Liver (tissue), 10 donors: ENCODE measurements at places on chromosomes 13 and 19. TPM values are rescaled to one million over a fixed set of nuclear protein-coding genes. Genes with fewer than 3 reads are reported as not detected.

- no peaks in the 10 kb centered on the region for H3K27me3 ChIP-seq
- no peak within 1 kb of the TSS for H3K4me3 ChIP-seq
- no peaks in the 10 kb centered on the region for H3K4me1 ChIP-seq
These were observed at the start of gene F2RL3 for GRCh38 chr19:16888629-16889365. Gene F2RL3 (plus strand): TSS chr19:16888999. CDS start chr19:16889190, 191 bp downstream.

- peaks cover 13% of the 10 kb centered on the region for H3K4me1 ChIP-seq
- no peaks in the 10 kb centered on the region for H3K27me3 ChIP-seq
- no peaks in the 10 kb centered on the region for H3K36me3 ChIP-seq
- H3K4me3 ChIP-seq: no peak overlapping the region
These were observed 350.6 kb downstream of the LIG4 start for GRCh38 chr13:107864543-107865317.

- peaks cover 19% of the 10 kb centered on the region for H3K4me1 ChIP-seq
- no peak overlapping the region for H3K4me3 ChIP-seq
- DNase-seq: no peak
- no peak overlapping the region for H3K27ac ChIP-seq
- peaks cover 23% of the 10 kb centered on the region for H3K36me3 ChIP-seq
These were observed 8.3 kb downstream of the RPS19 start for GRCh38 chr19:41868120-41868988.

DCT gene
- 0.19 TPM for total RNA-seq

PLPP2 gene
- total RNA-seq: 2.3 TPM
